NCI-H1092 (cell line): ENCODE measurements at places on chromosomes 7 and 10.
A peak's percentile ranks its signal among the peaks of the same experiment; 100 is the strongest.

- DNase-seq: no peak
These were observed 172.8 kb downstream of the TRIL start for GRCh38 chr7:28785041-28785995.

GRCh38 chr7:41047211-41047610 is 655.7 kb downstream of the INHBA start:
- DNase-seq: no peak

DNA sequence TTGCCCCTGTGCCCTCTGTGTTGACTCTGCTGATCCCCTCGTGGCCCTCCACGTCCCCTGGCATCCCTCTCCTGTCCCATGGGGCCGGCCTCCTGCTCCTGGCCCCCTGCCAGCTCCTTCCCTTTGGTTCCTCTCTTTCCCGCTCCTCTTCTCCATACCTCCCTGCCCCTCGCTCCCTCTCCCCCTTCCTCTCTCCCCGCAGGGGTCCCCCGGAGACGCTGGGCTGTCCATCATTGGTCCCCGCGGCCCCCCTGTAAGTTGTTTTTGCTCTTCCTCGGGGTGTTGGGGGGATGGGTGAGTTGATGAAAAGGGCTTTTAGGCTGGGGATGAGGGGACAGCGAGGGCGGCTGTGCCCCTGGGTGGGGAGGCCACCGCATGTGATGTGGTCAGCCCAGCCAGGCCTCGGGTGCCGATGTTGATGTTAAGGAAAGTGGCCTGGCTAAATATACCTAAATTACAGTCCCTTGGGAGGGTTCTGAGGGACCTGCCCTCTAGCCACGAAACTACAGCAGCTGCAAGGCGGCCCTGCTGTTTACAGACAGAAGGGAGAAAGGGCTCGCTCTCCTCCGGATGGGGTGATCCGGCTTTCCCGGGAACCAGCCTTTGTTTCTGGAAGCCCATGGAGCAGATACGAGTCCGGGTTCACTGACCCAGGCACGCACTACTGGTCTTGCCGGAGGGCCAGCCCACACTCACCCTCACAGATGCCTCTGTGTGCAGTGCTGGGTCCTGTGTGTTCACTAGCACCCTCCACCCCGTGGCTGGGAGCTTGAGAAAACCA is 78.8 kb downstream of the COL13A1 start:
- no peak for DNase-seq

DNA sequence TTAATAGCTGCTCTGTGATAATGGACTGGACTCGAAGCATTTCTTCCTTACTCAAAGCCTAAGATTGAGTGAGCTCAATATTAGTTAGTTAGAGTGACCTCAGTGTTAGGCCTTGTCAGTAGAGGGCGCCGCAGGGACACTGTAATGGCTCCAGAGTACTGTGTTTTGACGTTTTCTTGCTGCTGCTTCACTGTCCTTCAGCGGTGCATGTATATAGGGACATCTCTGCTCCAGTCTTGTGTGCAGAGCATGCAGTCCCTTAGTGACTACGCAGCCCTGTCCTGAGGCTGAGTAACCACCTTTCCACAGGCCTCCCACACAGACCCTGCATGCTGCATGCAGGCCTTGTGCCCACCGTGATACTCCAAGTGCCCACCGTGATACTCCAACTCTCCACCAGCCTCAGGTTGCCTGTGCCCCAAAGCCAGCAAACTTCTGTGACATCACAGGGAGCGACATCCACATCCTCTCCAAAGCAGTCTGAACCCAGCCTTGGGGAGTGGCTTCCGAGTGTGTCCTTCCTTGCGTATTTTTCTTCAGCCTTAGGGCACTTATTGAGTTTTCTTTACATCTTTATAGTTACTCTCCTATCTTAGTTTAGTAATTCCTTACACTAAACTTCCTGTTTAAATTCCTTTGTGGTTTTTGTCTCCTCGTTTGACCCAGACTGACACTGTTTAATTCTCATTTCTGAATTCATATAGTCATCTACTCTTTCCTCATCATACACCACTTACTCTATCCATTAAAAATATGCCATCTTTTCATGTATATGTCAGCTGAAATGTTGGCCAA is 118.2 kb downstream of the JAZF1 start:
- peak; percentile 86 for DNase-seq

GRCh38 chr10:4053940-4054339 is 268.9 kb upstream of the KLF6 start:
- DNase-seq: no peak

DNA sequence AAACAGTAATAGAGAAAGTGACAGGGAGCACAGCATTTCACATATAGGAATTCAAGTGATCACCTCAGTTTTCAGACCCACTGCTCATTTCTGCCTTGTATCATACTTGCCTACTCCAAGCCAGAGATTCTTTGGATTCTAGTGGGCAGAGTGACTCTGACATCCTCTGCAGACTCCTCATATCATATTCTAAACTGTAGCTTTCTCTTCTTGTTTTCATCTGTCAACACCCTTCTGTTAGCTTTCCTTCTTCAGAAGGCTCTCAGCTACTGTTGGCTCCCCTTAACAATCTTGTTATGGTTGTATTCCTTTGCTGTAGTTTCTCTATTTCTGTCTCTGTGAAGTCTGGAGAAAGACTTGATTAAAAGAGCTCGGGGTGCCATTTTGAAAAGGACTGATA is 120.5 kb downstream of the CTNNA3 start:
- no peak for DNase-seq

DNA sequence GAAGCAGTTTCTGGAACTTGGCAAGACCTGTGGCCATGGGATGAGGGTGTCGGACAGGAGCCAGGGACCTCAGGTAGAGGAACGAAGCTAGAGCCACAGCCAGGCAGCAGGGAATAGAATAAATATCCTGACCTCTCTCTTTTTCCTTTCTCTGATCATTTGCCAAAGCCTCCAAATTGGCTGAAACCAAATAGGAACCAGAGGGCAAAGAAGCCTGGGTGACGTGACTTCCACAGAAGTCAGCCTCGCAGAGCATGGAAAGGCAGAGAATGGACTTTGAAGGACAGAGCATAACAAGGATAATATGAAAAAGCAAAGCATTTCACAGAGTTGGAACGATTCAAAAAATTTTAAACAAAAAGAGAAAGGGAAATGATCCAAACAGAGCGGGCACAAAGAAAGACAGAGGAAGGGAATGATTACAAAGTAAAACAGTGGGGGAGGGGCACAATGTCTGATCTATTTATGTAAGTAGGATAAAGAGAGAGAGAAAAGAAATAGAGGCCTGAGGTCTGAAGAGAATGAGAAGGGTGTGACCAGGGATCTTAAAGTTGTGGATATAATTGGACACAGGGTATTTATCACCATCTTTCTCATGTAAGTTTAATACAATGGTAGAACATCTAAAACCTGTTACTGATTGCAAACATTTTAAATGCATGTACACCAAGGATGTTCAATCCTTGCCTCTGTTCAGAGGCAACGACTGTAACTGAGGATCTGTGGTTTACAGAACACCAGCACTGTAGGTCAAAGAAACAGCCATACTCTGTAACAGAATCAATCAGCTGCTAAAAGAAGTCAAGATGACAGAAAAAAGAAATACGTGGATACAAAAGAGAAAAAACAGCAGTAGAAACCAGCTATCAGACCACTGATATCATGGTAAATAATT is 4.5 kb upstream of the ZEB1 start:
- DNase-seq: no peak

GRCh38 chr7:100983451-100984187 is 14.3 kb downstream of the MUC12 start:
- no peak for DNase-seq

- DNase-seq: no peak
These were observed 110.4 kb downstream of the RBM20 start for GRCh38 chr10:110754375-110755105.

DNA sequence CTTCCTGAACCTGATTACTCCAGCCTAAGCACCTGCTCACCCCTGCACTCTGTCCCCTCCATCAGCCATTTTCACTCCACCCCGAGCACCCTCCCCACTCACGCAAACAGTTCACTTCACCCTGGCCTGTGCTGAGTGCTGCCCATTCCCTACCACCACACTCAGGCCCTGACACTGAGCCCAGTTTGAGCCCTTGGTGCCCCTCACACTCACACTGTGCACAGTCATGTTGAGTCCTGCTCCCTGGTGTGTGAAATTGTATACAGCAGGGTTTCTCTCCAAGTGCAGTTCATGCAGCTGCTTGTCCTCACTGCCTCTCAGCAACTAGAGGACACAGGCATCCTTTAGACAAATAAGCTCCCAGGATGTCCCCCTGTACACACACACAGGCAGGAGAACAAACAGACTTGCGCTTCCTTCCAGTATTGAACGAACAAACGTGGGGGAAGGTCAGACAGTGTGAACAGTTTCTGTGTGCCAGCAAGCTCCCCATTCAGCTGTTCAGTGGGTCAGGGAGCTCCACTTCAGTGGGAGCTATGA is 6.8 kb downstream of the MYO1G start:
- DNase-seq: no peak

- DNase-seq: no peak
These were observed 246.1 kb upstream of the PLXDC2 start for GRCh38 chr10:19570120-19570519.

DNA sequence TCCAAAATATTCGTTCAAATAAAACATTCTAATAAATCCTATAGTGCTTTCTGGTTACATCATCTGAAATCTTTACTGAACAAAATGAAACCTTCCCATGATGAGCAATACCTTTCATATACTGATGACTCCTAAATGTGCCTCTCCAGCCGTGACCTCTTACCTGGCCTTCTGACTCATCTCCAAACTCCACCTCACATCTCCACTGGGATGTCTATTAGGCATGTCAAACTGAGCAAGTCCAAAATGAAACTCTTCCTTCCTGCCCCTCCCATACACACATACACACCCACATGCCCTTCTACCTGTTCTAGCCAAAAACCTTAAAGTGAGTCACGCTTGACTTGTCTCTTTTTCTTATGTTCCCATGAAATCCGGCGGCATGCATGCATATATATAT is 22.9 kb downstream of the GSAP start:
- DNase-seq: no peak

DNA sequence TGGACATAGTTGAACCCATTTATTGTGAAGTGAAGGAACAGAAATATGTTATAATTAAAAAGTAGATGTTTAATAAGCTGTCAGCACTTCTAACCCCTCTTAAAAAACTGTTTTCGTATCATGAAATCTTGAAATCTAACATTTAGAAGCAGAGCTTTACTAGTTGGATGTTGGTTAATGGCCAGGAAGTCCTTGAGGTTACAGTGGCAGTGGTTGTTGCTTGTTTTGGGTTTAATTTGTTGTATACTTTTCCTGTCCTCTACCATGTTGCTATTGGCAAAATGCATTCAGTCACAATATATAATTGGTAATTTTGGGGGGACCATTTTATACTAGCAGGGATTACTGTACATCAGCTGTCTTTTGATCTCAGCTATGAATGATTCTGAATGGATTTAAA is 60.7 kb downstream of the EXOC4 start:
- DNase-seq: no peak

DNA sequence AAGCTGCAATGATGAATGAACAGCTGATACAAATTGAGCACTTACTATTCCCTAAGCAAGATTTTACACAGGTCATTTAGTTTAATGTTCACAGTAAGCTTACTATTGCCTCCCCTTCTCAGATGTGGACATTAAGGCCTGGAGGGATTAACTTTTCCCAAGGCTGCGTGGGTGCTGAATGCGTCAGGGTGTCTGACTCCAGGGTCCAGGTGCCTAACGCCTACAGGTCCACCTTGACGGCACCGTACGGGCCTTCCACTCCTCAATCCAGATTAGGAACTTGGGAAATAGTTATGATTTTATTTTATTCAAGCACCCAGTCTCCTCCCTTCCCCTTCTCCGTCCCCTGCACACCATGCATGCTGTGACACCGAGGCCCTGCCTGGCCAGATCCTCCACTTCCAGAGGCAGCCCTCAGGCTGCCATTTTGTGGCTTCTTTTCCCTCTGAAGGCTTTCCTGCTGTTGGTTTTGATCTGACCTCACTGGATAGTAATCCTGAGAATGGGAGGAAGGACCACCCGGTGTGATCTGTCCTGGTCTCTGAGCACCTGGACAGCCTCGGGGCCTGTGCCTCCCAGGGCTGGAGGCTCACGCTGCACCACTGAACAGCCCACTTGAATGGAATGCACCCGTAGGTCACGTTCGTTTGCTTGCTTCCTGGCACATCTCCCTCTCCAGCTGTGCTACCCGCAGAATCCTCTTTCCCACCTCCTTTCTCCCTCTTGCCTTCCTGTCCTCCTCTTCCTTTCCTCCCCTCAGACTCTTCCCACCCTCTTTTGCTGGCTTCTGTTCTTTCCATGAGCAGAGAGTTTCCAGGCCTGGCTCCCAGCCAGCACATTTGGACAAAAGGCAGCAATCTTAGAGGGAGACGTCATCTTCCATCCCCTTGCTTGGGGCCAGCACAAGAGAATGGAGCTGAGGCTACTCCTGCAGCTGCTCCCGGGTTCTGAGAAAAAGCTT is 14.4 kb downstream of the DENND2A start:
- DNase-seq: no peak

- DNase-seq: no peak
These were observed 61.6 kb downstream of the GRK5 start for GRCh38 chr10:119268871-119269506.

GRCh38 chr10:114021717-114022680 is 21.7 kb upstream of the ADRB1 start:
- no peak for DNase-seq

- DNase-seq: no peak
These were observed 19.5 kb upstream of the NOM1 start for GRCh38 chr7:156929789-156930539.

DNA sequence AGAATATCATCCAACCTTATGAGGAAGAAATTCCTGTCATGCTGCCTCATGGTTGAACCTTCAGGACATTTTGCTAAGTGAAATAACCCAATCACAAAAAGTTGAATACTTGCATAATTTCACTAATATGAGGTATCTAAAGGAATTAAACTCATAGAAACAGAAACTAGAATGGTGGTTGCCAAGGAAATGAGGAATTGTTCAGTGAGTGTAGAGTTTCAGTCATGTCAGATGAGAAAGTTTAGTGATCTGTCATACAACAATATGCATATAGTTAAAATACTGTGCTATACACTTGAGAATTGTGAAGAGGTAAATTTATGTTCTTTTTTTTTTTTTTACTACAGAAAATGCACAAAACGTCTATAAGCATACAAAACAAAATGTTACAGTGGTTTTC is 60.7 kb downstream of the R3HCC1L start:
- DNase-seq: no peak

DNA sequence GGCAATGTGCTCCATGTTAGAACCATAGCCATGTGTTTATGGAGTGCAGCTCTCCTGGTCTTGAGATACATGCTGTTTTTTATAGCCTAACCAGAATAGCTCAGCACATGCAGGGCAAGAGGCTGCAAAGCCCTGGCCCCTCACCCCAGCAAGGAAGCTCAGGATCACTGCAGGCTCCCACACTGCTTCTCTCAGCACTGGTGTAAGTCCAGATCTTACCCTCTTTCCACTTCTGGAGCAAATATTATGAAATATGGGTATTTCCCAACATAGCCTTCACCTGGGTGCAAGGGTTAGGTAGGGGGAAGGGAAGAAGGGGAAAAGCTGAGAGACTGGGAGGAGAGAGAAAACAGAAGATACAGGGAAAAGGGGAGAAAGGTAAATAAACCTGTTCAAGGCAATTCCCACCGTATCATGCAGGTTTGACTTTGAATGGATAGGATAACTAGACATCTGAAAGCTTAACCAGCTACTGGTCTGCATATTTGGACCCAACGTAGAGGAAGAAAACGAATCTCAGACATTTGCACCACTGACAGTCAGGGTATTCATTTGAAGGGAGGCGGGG is 19.7 kb downstream of the SKIDA1 start:
- DNase-seq: no peak
